AG08395 (cell line): ENCODE measurements at places on chromosomes 13 and 19.

- no peak for DNase-seq
These were observed 73.0 kb downstream of the DHRS12 start for GRCh38 chr13:51730927-51731326.

DNA sequence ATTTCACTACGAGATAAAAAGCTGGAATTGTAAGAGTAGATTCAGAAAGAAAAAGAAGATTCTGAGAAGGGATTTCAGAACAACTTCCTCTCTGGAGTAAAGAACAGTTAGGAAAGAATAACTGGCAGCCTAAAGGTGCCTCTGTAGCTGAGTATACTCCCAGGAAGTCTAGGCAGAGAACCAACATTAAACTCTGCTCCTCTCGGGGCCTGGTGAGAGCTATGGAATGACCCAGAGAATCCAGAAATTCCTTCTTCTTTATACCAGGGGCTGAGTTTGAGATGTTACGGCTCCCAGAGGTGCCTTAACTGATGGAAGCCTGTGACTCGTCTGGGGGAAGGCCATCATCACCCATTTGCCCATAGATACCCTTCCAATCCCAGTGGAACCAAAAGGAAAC, 39.1 kb downstream of the FAM216B start:
- DNase-seq, result no peak

DNA sequence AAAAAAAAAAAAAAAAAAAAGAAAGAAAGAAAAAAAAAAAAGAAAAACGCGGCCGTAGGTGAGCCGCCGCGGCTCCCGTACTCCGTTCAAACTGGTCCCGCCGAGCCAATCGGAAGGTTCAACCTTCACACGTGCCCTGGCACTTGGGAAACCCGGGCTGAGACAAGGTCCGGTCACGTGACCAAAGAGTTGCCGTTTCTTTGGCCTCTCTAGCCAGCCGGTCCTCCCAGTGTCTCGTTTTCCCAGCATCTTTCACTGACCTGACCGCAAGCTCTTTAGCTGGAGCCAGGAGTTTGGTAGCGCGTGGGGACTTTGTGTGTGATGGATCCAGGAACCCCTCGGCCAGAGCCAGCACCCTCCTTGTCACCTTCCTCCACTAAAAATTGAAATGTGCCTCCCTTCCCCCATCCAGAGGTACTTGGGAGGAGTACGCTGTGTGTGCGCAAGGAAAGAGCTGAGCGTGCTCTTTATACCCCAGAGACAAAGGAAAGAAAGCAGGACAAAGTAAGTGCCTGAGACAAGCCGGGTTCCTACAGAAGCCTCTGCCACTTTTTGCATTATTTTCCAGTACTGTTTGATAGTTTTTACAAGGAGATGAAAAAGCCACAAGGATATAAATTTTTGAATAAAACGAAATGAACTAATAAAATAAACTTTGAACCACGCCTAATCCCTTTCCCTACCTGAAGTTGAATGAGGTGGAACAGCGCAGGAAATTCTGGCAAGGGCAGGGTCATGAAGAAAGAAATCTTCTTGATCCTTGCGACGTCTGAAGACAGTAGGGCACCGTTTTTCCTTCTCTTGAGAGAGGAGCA, 959 bp downstream of the TNPO2 start:
- peak; percentile 99 for DNase-seq

DNA sequence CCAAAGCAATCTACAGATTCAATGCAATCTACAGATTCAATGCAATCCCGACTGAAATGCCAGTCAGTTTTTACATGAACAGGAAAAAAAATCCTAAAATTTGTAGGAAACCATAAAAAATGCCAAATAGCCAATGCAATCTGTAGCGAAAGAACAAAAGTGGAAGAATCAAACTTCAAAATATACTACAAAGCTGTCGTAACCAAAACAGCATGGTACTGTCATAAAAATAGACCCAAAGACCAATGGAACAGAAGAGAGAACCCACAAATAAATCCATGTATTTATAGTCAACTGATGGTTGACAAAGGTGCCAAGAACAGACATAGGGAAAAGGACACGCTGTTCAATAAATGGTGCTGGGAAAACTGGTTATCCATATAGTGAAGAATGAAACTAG, 17.7 kb downstream of the ZNF829 start:
- DNase-seq, result no peak

DNA sequence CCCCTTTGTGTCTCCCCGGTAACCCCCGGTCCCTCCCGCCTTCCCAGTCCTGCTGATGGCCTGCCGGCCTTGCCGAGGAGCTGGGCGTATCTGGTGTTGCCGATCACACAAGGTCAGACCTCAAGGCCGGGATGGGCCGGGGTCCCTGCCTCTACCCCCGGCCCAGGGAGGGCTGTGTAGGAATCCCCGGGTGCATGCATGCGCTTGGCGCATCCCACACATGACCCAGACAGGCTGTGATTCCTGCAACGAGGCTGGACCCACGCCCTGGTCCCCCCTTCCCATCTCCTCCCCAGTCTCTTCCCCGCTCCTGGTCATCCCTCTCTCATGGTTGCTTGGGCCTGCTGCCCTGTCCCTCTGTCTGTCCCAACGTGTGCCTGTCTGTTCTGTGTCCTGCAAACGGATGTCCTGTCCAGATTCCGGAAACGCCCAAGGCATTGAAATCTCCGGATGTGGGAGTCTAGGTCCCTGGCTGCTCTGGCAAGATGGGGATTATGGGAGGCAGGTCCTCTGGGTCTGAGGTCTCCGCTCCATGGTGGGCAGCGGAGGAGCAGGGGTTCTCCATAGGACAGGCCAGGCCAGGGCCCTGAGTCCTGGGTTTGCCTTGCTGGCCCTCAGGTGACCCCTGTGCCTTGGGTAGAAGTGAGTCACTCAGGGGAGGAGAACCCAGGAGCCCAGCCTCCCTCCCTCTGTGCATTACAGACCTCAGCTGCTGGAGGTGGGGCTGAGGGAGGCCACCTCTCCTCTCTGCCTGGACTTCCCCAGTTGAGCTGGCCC, 1.6 kb downstream of the PKN1 start:
- peak; percentile 81 for DNase-seq
